ENCODE measurements at places on chromosomes 3 and 15.

DNA sequence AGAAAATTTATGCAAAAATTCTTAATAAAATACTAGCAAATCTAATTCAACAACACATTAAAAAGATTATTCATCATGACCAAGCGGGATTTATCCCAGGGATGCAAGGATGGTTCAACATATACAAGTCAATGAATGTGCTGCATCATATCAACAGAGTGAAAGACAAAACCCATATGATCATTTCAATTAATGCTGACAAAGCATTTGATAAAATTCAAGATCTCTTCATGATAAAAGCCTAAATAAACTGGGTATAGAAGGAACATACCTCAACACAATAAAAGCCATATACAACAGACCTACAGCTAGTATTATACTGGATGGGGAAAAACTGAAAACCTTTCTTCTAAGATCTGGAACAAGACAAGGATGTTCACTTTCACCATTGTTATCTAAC lies 89.7 kb downstream of the KBTBD8 start:
- no peak for DNase-seq

DNA sequence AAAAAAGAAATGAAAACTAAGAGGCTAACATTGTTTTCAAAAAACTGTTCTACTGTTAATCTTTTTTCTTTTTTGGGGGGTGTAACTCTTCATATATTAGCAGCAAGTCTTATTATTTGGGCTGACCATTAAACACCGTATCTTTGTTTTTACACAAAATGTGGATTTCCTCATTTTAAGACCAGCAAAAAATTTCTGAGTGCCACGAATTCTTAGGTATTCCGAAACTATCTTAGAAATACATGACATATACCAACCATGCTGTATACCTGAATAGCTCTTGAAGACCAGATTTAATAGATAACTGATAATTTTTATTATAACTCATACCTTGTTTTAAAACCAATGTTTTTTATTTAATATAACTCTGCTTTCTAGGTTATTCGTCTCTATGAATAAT lies 620 bp upstream of the TTC23 start:
- DNase-seq: no peak

DNA sequence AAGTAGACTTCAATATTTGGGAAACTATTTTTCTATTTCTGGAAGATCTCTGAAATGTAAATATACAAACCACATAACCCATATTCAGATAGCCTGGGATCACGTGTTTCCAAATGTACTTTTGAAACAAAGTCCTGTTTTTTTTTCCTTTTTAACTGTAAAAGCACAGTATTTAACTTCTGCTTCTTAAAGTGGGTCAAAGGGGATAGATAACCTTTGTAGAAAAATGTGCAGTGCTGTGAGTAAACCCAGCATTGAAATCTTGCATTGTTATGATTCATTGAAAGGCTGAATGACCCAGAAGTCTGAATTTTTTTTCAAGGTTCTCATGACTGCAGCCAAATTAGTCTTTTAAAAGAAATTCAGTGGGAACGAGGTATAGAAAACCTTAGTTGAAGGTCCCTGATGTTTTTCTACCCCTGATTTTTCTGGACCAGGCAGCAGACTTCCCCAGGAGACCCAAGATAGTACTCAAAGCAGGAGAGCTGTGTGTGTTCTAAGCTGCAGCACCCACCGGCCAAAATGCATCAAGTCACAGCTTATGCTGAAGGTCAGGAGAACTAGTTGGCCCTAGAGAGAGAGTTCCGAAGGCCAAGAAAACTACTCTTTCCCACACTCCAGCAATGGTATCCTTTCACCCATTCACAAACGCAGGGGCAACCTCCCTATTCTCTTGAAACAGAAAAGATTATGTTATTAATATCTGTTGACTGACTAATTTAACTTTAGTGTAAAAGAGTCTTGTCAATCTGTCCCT lies 43.6 kb upstream of the APH1B start:
- DNase-seq: no peak

- DNase-seq: peak; percentile 9
Measured at GRCh38 chr3:9398700-9399336, 1.4 kb downstream of the SETD5 start.

DNA sequence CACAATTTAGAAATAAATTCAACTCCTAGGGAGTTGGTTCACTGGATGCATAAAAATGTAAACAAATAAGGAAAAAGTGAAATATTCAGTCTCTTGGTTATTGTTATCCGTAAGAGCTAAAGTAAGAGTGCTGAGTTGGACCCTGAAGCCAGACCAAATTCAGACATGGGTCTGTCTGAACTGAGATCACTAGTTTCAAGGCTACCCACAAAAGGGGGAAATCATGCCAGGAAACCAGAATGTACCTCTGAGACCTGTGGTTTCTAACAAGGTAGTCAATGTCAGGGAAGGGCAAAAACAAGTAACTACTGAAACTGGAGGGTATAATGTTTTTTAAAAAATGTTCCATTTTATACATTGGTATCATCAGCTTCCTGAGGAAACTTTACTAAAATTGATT lies 35.2 kb upstream of the GOLGA6L2 start:
- no peak for DNase-seq

Measured in stimulated activated CD4-positive, alpha-beta T cell treated with anti-CD3 and anti-CD28 coated beads, Interleukin-12 subunit alpha, Interleukin-12 subunit beta, amount 100 ng/mL, for 24 hours (primary cell).